ENCODE measurements at places on chromosomes 2 and 18.
A peak's percentile ranks its signal among the peaks of the same experiment; 100 is the strongest.

- DNase-seq = no peak
Measured at GRCh38 chr18:50970006-50970405, 2.2 kb downstream of the ELAC1 start.

- no peak for DNase-seq
Measured at GRCh38 chr2:138618971-138619370, 117.4 kb downstream of the SPOPL start.

DNA sequence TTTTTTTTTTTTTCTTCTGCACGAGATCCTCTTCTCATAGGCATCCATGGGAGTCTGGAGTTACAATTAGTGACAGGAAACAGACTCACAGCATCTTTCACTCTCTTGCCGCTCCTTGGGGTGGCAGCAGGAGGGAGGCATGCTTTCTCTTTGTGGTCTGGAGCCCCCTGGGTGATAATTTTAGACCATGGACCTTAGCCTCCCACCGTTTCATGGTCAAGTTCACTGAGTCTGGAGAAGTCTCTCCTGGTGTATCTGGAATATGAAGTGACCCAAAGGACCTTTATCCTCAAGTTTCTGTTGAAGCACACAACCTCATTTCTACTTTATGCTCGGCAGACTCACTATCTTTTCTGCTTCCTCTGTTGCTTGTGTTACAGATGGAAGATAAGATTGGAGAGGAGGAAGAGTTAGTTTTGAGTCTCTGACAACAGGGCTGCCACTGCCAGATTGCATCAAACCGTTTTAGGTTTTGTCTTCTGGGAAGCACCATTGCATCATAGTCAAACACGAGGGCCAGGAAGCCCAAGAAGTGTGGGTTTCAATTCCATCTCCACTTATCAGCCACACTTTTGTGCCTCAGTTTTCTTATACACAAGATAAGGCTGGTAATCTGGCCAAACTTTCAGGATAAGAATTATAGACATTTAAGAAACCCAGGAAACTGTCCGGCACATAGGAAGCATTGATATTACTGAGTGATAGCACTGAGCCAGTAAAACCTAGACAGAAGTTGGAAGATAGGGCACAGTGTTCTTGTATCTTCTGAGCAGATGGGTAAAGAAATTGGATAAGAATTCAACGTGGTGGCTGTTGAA lies 62.3 kb downstream of the ADCYAP1 start:
- DNase-seq = no peak

GRCh38 chr2:168976034-168976654 lies 55.0 kb downstream of the ABCB11 start:
- DNase-seq = no peak

GRCh38 chr2:44479127-44479887 lies 117.6 kb downstream of the CAMKMT start:
- DNase-seq = peak; percentile 79

- no peak for DNase-seq
Measured at GRCh38 chr2:47598476-47598875, 184.5 kb upstream of the MSH6 start.

- DNase-seq = no peak
Measured at GRCh38 chr2:12428786-12429185, 287.9 kb upstream of the TRIB2 start.

GRCh38 chr2:140257692-140258300 lies 1477.6 kb upstream of the NXPH2 start:
- no peak for DNase-seq

GRCh38 chr2:119786295-119786694 lies 26.6 kb downstream of the PTPN4 start:
- no peak for DNase-seq

DNA sequence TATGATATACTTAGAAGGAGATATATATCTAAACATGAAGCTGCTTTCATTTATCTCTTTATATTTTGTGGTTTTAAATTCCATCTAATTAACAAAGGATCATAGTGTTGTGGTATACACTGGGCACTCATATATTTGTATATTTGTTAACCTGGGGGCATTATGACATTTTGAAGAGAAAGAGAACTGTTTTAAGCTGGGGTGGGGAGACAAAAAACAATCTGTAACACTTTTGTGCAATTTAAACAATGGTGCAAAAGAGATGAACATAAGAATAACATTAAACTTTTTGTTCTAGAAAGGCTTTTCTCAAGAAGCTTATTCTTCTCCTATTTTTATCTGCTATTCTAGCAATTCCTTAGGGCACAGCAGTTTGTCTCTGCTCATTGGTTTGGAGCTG lies 842.0 kb upstream of the CDH2 start:
- DNase-seq = no peak

GRCh38 chr2:51620796-51621195 lies 588.9 kb upstream of the NRXN1 start:
- DNase-seq = no peak

- no peak for DNase-seq
Measured at GRCh38 chr2:47002480-47003381, 87.1 kb upstream of the MCFD2 start.

DNA sequence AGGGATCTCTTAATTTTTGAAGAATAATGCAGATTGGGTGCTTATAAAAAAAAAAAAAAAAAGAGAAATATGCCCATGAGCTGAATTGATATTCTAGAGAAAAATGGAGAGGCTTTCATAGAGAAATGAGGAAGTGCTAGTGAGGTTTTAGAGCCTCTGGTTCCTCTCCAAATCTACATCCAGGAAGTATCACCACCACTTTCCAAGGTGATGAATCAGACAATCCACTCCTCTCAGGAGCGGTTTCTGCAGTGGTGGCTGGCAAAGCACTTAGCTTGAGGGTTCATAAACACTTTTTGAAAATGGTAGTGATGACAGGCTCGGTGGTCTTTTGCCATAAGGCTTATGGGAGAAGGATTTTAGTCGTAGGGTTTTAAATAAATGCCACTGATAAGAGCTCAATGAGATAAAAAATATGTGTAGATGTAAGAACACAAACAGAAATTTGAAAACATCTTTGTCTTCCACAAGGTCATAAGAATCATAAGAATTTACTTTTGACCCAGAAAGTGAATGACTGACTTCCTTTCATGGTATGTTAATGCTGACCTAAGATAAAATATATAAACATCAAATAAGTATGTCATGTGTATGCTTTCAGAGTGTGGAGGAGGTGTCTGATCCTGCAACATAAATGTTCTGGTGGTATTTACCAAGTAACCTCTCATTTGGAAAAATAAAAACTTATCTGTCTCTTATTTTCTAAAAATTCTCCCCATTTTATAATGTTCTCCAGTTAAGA lies 42.1 kb upstream of the DSG1 start:
- no peak for DNase-seq

GRCh38 chr2:109582928-109583895 lies 30.6 kb downstream of the SEPTIN10 start:
- no peak for DNase-seq

DNA sequence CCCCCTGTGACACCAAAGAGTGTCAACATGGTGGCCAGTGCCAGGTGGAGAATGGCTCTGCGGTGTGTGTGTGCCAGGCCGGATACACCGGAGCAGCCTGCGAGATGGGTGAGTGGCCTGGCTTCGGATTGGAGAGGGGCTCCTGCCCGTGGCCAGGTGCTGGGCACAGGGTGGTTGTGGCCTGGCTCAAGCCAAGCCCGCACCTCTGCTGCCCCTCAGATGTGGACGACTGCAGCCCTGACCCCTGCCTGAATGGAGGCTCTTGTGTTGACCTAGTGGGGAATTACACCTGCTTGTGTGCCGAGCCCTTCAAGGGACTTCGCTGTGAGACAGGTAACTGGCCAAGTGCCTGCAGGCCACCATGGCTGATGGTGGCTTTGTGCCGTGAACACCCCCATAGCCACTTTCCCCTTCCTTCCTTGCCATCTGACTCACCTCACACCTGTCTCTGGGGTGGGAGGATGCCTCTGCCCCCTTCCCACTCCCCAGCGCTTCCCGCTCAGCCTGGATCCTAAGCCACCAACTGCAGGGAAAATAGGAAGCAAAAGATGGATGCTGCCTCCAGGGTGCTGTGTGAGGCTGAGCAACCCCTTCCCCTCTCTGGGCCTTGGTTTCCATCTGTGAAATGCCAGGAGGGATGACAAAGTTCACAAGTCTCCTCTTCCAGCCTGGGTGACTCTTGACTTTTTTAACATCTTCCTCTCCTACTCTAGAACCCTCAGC lies 41.8 kb downstream of the SNED1 start:
- DNase-seq = no peak

DNA sequence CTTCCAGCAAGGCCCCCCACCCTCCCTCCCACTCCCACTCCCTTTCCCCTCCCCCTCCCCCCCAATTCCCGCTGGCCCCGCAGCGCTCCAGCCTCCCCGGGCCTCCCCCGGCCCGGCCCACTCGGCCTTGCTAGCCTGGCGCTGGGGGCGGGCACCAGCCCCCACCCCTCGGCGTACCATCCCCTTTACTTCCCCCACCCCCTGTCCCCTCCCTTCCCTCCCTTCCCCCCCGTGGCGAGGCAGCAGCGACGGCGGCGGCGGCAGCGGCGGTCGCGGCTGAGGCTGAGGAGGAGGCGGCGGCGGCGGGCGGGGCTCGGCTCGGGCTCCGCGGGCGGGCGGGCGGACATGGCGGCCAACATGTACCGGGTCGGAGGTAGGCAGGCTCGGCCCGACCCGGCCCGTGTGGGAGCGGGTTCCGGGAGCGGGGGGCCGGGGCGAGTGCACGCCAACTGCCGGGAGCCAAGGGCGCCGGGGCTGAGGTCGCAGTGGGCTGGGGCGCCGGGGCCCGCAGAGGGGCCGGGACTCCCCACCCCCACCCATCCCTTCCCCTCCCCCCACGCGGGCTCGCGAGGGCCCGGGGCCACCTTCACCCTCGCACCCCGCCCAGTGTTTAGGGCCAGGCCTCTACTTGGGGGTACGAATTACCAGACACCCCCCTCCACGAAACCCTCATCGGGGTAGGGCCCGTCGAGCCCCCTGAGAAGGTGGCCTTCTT lies at the start of gene MTA3:
Gene MTA3, plus strand, starts transcription at position 232 of the 715 bp plus-strand sequence. Its CDS starts 114 bp downstream, at position 346.
- peak; percentile 41 for DNase-seq

GRCh38 chr2:24362253-24362652 lies 1.9 kb upstream of the ITSN2 start:
- DNase-seq = no peak

DNA sequence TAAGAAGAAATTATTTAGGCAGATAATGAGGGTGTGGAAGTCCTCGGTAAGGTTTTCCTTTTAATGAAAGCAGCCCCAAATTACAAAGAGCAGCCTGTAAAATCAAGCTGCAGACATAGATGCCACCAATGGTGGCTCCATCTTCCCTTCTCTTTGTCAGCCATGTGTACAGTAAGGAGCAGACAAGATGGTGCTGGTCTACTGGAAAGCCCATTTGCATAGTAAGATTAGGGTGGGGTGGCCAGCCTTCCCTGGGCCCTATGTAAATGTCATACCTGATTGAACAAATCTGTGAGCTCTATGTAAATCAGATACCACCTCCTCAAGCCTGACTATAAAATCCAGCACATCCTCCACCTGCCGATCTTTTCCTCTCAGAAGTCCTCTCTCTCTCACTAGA lies 154.4 kb upstream of the SERTAD2 start:
- DNase-seq = no peak

- no peak for DNase-seq
Measured at GRCh38 chr2:154698296-154698720, at the start of gene KCNJ3. Gene KCNJ3, plus strand, starts transcription at chr2:154698695. Its CDS starts 81 bp downstream, at chr2:154698776.

- DNase-seq = no peak
Measured at GRCh38 chr2:128801576-128801975, 482.9 kb upstream of the HS6ST1 start.

DNA sequence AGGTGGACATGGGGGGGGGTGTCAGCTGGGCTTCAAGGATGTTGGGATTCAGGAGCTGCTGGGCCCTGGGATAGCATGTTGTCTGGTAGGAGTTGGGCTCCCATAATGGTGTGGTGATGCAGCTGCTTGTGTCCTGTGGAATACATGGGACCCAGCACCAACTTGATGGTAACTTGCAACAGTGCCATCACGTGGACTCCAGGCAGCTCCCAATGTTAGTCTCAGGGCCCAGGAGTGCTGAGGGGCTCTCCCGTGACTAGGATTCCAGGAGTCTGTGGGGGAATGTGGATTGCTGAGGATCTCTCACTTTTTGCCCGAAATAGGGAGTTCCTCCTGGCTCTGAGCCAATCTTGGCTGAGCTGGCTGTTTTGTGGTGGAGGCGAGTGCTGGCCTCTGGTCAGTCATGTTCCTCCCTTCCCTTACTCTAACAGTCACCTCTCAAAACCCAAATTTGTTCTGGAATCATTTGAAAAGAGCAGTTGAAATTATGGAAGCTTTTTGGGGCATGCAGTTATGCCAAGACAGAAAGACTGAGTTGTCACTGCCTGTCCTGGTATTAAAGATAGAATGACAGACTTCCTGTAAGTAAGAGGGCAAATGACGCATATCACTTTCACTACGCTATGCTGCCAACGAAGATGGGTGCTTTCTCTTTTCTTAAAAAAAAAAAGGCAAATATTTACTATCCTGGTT lies 607.1 kb downstream of the ADCYAP1 start:
- DNase-seq = no peak

DNA sequence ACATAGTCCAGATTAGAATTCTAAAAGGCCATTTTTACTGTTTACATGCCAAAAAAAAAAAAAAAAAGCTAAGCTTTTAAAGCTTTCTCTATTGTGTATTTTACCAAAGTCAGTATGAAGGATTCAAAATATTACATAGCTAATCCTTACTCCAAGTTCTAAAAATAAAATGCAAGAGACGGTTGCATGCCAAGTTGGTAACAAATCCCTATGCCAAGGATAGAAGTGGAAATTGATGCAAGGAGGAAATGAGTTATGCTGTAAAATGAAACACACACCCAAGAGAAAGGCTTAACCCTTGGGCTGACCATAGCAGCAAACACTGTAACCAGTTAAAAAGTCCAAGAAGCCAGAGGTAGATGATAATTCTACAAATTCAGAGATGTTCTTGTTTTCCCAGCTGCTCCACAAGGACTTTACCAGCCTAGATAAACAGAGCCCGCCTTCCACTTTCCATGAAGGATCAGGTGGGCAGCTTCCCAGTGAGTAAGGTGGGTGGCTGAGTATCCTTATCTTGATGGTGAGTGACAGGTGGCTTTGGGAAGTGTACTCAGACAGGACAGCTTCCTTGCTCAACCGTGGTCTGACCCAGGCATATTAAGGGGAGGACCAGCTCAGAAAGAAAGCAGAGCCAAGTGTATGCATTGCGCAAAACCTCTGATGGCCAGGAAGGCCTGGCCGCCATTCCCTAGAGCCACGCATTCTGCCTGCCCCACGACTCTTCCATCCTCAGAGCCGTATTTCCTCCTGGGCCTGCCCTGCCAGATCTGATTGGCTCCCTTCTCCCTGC lies 34.4 kb downstream of the ATP8B1 start:
- no peak for DNase-seq

- DNase-seq = peak; percentile 73
Measured at GRCh38 chr18:2994603-2995432, 18.1 kb downstream of the LPIN2 start.

DNA sequence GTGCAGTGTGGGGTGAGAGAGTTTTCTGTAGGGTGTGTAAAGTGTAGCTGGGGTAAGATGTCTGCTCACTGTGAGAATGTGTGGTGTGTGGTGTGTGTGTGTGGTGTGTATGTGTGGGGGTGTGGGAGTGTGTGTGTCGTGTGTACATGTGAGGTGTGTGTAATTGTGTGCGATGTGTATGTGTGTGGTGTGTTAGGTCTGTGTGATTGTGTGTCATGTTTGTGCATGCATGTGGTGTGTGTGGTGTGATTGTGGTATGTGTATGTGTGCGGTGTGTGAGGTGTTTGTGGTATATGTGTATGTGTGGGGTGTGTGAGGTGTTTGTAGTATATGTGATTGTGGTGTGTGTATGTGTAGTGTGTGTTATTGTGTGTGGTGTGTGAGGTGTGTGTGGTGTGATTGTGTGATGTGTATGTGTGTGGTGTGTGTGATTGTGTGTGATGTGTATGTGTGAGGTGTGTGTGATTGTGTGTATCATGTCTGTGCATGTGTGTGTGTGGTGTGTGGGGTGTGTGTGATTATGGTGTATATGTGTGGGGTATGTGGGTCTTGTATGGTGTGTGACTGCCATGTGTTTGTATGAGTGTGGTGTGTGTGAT lies 241.7 kb upstream of the HDAC4 start:
- no peak for DNase-seq

- no peak for DNase-seq
Measured at GRCh38 chr2:97662386-97662894, 1.4 kb downstream of the ACTR1B start.

All from activated CD4-positive, alpha-beta T cell treated with anti-CD3 and anti-CD28 coated beads, Interleukin-2, Interleukin-4, amounts not matched to agents 100 ng/mL and 50 ng/mL, durations not matched to agents 16 hours and 8 hours (primary cell).